ENCODE measurements at places on chromosomes 7 and 10.

- no peak for DNase-seq
Measured at GRCh38 chr7:140534743-140535142, 55.4 kb upstream of the MKRN1 start.

- DNase-seq = peak; percentile 29
Measured at GRCh38 chr7:44608916-44609648, 2.7 kb downstream of the OGDH start.

DNA sequence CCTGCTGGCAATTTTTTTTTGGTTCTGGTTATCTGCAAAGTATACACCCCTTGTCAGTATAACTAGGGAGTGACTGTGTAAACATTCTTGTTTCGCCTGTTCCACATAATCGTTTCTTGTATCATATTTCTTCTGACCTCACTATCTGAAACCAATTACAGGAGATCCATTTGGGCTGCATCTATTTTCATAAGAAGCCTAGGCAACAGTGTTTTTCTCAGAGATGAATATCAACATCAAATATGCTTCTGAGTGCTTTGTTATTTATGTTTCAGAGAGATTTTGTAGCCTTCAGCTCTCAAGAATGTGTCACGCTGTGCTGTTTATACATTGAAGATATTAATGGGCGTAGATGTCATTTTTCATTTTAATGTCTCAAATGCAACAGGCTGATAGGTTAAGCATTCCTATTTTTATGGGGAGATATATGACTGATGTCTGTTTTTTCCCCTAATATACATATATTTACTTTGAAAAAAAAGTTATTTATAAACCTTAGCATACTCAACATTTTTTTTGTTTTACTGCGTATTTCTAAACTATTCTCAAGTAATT lies 115.5 kb downstream of the FOXP2 start:
- DNase-seq = no peak

DNA sequence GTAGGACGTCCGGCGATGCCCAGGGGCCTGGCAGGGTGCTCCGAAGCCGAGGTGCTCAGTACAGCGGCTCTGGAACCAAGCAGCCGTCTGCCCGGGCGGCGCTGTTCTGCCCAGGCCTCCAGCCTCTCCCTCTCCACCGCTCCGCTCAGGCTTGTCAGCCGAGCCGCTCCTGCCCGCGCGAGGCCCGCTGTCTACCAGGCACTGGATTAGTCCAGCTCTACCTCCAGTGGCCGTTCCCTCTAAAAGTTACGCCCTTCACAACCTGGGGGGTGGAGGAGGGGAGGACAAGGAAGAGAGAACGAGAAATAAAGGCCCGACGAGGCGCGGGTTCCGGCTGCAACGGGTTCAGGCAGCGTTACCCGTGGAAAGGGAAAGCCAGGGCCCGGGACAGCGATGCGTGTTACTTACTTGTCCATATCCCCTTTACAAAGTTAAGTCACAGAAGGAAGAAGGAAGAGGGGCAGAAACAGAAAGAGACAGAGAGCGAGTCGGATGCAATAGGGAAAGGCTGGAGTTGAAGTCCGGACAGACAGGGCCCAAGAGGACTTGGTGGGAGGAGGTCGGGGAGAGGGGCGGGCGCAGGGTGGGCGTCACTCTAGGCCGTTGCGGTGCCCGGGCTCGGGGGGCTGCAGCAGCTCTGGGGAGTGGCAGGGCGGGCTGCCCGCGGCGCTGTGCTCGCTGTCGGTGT lies 2.8 kb downstream of the SP8 start:
- no peak for DNase-seq

- DNase-seq = no peak
Measured at GRCh38 chr7:88095-88926, 104.1 kb upstream of the FAM20C start.

DNA sequence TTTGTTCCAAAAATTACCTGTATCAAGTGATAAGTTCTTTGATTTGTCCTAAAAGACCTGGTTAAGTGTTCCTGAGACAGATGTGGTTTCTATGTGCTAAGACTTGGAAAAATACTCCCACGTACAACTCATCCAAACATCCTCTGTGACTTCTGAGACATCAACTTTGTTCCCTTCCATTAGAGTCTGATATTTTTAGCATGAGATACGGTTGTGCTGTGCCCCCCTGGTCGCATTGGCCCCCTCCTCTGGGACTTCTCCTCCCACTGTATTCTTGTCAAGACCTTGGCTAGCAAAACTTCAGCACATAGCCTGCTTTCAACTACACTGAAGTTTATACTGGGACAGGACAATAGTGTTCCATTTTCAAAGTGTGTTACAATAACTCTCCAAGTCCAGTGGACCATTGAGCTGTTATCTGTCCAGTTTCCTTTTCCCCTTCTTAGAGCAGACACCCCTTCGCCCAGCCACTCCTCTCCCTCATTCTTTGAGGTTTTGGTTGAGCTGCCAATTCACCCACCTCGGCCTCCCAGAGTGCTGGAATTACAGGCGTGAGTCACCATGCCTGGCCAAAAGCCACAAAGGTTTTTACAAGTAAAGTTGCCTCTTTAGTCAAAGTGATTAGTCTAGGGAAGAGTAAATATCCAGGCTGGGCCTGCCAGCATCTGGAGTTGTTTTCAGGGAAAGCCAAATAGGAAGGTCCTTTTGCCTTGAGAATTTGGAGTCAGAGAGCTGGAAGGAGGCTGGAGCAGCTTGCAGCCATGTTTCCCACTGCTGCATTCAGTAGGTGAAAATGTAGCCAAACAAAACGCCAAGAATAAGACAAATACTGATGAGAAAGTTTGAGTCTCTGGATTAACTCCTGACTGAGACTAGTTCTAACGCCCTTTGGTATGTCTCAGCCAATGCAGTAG lies 17.8 kb upstream of the PDLIM1 start:
- DNase-seq = no peak

- no peak for DNase-seq
Measured at GRCh38 chr10:129695671-129696070, 228.6 kb downstream of the MGMT start.

DNA sequence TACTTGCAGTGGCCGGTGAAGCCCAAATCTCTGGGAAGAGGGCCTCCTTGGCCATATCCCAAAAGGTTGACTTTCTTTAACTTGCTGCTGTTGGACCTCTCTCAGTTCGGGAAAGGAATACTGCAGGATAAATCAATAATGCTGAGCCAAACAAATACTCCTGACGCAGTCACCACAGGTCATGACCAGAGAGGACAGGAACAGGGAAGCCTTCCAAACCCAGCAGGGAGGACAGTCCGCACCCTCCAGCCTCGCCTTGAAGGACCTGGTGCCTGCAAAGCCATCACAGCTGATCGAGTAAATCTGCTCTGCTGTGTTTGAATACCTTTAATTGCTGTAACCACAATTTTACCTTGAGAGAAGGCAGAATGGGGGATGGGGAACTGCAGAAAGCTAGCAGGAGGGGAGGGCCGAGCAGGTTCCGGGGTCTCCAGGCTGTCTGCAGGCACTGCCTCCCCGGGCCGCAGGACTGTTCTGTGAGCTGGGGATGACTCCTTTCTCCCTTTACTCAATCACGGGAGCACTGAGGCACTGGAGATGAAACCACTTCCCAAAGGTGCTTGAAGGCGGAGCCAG lies 20.8 kb upstream of the INSIG1 start:
- no peak for DNase-seq

DNA sequence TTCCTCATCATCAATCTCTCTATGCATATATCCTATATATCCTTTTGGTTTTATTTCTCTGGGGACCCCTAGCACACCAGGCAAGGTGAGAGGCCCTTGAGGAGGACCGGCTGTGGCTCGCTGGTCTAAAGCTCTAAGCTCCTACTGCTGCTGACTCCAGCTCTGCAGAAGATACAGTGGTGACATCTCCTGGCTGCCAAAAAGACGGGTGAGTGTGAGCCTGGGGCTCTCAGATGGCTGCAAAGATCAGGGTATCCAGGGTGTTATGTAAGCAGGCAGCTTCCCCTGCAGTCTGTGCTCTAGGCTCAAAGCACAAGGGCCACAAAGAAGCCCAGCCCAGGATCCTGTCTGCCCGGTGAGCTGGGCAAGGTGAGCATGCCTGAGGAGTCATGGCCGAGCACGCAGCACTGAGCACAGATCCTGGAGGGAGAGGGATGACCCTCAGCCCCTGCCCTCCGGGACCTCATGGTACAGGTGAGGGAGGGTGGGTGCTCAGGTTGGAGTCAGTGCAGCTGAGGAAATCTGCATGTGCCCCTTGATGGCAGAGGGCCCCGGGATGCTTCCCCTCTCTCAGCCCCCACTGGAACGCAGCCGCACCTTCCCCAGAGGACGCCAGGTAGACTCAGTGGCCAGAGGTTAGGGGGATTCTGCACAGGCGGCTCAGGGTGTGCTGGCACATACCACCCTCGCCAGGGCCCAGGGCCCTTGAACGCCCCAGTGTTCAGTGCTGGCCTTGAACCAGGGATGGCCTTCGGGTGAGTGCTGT lies 95.4 kb upstream of the INSIG1 start:
- no peak for DNase-seq

DNA sequence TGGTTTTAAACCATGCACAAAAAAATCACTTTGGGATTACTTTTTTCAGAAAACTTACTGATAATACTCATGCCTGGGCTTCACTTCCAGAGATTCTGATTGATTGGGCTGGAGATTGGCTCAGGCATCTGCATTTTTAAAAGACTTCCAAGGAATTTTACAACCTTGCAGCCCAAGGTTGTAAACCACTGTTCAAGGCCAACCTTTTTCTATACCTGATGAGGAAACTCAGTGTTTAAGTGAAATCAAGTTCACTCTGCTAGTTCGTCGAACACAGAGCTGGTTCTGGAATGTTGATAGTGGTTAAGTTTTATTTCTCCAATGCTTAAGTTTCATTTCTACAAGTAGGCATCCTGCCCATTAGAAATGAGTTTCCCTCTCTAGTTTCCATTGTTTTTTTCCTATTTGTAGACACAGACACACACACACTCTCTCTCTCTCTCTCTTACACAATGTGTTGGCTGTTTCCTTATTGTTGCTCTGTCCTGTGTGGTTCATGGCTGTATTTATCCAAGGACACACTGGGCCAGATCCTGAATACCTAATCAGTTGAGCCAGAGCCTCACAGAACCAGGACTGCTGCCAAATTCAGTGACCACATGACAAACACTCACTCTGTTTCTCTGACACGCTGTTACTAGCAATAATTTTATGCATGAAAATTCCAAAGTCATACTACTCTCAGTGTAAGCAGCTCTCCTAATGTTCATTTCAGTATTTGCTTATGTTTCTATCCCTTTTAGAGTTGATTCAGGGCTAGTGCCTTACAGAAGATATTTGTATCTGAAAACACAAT lies 3.7 kb upstream of the IFIT1B start:
- no peak for DNase-seq

- DNase-seq = no peak
Measured at GRCh38 chr10:82211346-82211745, 336.4 kb downstream of the NRG3 start.

- no peak for DNase-seq
Measured at GRCh38 chr10:52221923-52222322, 92.2 kb upstream of the DKK1 start.

GRCh38 chr10:3213208-3213607 lies 40.6 kb upstream of the PITRM1 start:
- DNase-seq = no peak

GRCh38 chr7:2879354-2879753 lies 35.2 kb upstream of the GNA12 start:
- DNase-seq = no peak

DNA sequence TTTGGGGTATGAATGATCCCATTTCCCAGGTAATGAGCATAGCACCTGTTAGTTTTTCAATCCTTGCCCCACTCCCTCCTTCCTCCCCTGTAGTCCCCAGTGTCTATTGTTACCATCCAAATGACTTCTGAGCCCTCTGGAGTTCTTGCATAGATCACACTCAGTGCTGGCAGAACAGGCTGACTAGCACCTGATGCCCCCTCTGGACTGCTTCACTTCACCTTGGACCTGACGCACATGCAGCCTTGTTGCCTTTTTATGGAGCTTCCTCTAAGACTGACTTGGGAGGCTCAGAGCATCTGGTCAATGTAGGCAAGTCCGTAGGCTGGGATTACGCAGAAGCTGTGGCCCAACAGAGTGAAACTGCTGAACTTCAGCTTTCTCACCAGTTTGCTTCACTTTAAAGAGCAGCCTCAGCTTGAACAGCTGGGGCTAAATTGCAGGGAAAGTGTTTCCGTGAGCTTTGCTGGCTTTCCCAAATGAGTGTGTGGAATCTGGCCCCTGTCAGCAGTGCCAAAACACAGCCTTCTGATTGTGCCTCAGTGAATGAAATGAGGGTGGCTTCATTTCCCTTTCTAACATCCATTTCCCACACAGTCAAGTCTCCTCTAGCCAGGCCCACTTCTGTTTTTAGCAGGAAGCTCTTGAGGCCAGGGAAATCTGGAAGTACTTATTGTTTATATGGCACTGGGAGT lies 48.5 kb downstream of the NXPH1 start:
- no peak for DNase-seq

DNA sequence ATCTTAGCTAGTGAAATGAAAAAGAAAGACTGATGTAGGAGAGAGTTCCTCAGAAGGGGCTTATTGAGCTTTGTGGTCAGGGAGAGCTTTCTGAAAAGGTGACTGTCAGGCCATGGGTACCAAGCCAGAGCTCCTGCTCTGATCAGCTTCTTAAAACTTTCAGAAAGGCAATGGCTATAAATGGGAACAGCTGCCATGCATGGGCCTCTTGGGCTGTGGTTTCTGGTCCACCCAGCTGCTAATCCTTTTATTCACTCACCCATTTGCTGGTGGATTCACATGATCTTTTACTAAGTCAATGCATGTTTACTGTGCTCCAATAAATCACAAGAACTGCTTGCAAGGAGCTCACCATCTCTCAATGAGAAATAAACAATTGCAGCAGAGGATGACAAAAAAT lies 60.1 kb upstream of the ZPBP start:
- no peak for DNase-seq

DNA sequence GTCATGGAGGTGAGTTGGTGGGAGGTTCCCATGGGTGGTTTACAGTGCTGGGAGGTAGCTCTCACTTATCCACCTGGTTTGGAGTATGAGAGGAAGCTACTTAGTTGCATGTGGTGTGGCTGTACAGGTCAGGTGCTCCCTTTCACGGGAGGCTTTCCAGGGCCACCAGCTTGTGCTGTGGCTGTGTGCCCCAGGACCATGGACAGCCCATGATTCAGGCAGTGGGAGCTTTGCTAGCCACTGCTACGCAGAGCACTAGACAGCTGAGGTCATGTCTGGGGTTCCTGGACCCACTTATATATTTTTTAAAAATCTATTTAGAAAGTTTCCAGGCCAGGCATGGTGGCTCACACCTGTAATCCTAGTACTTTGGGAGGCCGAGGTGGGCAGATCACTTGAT lies 42.5 kb upstream of the KCNMA1 start:
- DNase-seq = no peak

- DNase-seq = peak; percentile 76
Measured at GRCh38 chr10:62817121-62817765, 1.1 kb upstream of the EGR2 start.

- no peak for DNase-seq
Measured at GRCh38 chr10:125152450-125153368, 7.7 kb downstream of the CTBP2 start.

DNA sequence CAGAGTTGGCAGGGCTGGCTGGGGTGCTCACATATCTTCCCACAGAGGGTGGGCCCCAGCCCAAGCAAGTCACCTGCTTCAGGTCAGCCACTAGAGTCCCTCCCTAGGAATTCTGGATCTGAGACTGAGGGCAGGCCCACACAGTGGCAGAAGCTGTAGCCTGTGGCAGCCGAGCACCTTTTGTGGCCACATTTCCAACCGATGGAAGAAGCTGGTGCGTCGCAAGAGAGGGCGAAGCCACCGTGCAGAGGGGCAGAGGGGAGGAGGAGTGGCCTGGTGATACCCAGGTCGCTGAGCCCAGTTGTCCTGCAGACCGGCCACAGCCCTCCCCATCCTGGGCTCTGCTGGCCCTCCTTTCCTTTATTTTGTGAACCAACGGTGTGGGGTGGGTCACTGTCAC lies 5.3 kb downstream of the POLM start:
- DNase-seq = no peak
